ENCODE measurements at places on chromosomes 5 and 9. TPM values are rescaled to one million over a fixed set of nuclear protein-coding genes. Genes with fewer than 3 reads are reported as not detected.

Gene LCN6
- total RNA-seq: 2.1 TPM

Gene SLC1A3
- total RNA-seq: 12.8 TPM

Gene VCAN
- total RNA-seq: 15.3 TPM

Gene ZNF483
- total RNA-seq: 0.12 TPM

Gene CHSY3
- total RNA-seq: 1.7 TPM

Gene SYNPO
- total RNA-seq: 531 TPM

Gene ACOT12
- 0.53 TPM for total RNA-seq

Gene MSX2
- total RNA-seq: 0.97 TPM

Gene PCDHB5
- 1.5 TPM for total RNA-seq

Gene CDX1
- not detected for total RNA-seq

GRCh38 chr9:16342246-16343020 is 528.0 kb downstream of the BNC2 start:
- no peak for DNase-seq

DNA sequence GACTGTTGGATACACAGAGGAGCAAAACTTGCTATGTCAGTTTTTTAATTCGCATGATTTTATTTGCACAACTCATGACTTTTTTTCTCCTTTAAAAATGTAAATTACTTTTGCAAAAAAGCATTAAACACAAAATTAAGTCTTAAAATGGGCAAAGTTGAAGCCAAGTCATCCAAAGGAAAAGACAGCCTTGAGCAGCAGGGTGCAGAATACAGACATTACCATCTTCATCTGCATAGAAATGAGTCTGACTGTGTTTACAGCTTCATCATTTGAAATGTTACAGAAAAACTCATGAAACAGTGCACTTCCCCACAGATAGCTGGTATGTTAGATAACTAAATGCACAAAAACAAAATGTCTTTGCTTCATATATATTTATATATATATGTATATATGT is 101.4 kb downstream of the TSSK1B start:
- no peak for DNase-seq

DNA sequence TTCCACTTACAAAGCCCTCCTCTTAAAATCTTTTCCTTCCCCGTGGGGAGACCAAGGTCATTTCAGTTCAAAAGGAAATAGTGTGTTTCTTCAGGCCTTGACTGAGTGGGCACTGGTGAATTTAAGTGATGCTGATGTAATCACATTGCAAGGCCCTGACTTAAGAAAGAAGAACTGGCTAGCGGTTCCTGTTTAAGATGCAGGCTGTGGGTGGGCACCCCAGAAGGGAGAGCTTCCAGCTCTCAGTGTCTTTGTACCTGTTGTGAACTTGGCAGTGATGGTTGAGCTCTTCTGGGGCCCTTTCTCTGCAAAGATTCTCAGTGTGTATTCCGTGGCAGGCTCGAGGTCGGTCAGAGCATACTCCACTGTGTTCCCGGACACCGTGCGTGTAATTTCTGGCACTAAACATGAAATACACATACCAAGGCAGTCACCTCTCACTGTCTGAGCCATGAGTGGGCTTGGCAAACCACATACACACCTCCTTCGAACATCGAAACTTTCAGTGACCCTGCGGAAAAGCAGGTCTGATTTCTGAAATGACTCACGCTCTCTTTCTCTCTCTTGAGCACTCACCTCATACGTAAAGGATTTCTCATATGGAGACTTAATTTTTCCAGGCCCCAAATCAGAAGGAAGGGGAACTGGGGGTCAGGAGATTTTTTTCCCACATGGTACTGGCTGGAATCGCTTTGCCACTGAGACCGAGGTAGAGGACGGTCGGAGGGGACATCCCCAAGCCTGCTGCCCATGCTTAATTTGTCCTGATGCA is 81.9 kb downstream of the TNC start:
- no peak for DNase-seq

GRCh38 chr5:27083449-27084415 is 45.3 kb upstream of the CDH9 start:
- no peak for DNase-seq

DNA sequence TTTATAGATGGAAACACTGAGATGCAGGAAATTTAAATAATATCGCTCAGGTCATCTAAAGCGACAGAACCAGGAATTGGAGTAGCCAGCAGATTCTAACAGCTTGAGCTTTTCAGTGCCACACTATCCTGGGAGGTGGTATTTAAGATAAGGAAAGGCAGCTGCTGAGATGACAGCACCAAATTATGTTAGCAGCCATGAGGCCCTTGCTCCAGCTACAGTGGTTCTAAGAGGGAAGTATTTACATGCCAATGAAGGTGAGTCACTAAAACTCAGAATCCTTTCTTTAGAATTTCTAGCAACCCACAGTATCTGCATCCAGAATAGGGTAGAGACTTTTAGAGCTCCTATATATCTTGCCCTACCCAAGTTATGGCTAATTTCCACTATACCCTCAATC is 127.0 kb upstream of the VLDLR start:
- DNase-seq: no peak

- no peak for DNase-seq
Observed at GRCh38 chr9:801399-802071, 40.0 kb upstream of the DMRT1 start.

DNA sequence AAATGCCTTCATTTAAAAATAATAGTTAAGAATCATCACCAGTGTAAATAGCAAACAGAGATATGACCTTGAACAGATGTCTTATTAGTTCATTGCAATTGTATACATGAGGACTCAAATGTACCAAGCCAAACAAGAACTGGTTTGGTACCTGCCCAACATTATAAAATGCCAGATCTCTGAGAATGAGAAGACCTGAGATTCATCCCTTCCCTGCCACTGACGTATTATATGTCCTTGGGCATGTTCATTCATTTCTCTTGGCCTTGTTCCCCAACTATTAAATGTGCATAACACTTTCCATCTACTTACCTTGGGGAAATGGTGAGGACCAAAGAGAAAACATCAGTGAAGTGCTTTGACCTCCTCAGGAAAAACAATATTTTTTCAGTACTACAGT is 33.6 kb upstream of the ERBIN start:
- no peak for DNase-seq

DNA sequence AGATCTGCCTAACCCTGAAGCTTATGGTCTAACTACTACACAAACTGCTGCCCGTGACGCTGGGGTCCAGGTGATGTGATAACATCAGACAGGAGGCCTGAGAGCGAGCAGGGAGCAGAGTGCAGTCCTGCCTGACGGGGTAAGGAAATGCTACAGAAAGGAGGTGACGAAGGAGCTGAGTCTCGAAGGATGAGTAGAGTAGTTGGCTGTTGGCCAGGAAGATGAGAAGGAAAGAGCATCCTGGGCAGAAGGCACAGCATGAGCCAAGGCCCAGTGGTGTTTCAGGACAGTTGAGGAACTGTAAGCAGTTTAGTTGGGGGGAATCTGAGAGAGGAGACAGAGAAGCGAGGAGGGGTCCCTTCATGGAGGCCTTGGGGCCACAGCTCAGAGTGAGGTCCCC is 136.0 kb upstream of the TBC1D2 start:
- DNase-seq: no peak

DNA sequence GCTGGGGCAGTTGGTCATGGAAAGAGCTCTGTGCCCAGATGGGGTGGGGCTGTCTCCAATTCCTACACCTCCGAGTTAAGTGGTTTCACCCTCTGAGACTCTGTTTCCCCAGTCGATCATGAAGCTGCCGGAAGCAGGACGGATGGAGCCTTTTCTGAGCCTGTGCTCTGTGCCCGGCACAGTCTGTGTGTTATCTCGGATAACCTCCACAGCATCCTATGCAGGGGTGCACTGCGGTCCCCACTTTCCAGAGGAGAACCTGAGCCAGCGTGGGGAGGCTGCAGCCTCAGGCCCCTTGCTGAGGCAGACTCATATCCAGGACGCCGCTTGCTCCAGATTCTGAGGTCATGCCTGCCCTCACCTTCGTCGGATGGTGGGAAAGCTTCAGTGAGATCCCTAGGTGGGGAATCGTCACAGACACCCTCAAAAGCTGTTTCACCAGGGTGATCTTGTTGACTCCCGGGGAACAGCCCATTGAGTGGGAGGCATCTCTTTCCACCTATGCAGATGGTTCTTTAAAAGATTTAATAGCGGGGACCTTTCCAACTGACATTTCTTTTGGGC is 6.9 kb upstream of the COL5A1 start:
- DNase-seq: no peak

DNA sequence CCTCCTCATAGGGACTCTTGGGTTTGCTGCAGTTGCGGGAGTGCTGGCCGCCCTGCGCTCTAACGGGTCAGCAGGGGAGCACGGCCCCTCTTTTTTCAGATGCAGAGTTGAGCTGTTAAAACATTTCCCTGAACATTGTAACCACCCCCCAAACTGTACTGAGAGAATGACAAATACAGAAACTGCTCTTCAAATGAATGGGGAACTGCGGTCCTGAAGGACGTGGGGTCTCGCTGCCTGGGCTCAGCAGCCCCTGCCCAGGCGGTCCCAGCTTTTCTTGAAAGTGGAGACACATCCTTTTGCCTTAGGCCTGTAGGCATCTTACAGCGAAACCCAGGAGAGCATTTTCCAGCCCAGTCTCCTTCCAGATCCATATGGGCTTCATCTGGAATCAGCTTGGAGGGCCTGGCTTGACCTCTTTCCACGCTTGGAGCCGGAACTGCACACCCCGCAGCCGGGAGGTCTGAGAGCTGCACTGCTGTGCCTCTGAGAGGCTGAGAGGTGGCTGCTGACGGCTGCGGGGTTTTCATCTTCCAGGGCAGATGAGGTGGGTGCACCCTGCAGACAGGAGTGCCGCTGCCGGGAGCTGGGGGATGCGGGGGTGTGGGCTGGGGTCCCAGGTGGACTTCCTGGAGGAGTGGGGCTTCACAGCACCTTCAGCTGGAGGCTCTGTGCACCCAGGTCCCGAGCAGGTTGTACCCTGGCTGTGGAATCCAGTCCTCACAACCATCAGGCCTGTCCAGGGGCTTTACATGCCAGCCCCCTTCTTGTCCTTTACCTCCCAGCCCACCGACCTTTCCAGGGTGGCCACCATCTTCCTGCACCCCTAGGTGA is 1.2 kb upstream of the AGPAT2 start:
- DNase-seq: no peak

GRCh38 chr5:57529864-57530263 is 47.3 kb upstream of the ACTBL2 start:
- no peak for DNase-seq

DNA sequence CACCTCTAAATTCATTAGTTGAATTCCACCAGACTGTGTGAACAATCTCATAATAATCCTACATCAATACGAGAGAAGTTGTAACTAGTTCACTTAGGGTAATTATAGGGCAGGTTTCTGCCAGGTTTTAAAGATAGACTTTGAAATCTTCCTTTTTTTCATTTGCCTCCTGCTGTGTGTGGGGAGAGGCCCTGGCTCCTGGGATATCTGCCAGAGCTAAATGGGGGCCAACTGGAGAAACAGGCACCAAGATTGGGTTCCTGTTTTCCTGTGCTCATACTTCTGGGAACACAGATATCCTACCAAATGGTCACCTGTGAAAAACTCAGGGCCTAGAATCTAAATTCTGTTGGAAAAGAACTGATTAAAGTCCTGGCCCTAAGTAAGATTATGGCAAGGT is 42.3 kb downstream of the SH3RF2 start:
- no peak for DNase-seq

- no peak for DNase-seq
Observed at GRCh38 chr5:130462516-130462915, 558.3 kb downstream of the CHSY3 start.

DNA sequence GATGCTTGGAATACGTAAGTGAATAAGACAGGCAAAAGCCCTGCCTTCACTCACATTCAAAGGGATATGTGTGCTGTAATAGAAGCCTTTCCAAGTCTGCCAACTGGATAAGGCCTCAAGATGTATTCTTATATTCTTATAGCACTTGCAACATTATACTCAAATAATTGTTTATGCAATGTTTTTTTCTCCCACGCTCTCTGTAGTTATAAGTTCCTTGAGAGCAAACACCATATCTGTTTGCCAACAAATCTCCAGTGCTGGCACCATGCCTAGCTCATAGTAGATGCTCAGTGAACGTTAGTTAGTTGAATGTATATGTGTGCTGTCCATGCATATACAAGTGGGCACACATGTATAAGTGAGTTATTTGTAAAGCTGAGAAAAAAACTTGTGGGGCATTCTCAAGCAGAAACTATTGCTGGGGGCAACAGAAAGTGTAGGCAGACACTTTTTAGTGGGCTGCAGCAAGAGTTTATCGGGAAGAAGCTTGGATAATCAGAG is 125.1 kb downstream of the RPS23 start:
- DNase-seq: no peak

DNA sequence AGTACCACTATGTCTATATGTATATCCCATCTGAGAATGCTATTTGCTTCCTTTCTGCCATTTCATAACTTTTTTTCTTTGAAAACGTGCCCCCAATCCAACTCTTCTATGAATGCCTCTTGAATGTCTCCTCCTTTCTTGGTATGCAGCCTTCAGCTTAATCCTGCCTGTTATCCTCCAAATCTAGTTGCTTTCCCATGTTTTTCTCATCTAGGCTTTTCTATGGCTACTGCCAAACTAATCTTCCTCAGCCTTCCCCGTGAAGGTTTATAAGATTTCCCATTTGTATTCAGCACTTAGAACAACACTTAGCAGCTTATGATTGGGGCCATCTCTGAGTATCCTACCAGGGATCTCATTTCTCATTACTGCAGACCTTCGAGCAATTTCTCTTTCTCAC is 2.5 kb downstream of the TGFBR1 start:
- DNase-seq: no peak

DNA sequence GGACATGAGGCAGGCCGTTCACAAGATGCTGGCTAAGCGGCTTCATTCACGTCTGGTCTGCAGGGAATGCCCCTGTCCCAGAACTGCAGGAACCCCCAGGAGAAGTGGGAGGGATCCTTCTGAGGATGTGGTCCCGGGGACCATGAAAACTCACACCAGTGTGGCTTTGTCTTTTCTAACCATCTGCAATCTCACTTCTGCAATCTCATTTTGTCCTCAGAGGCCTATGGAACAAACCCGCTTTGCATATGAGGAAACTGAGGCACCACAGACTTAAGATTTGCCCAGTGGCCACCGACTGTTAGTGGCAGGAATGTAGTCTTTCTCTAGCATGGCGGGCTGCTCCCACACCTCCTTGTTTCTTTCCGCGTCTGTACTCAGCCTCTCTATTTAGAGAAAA is 6.9 kb downstream of the CXCL14 start:
- DNase-seq: no peak

DNA sequence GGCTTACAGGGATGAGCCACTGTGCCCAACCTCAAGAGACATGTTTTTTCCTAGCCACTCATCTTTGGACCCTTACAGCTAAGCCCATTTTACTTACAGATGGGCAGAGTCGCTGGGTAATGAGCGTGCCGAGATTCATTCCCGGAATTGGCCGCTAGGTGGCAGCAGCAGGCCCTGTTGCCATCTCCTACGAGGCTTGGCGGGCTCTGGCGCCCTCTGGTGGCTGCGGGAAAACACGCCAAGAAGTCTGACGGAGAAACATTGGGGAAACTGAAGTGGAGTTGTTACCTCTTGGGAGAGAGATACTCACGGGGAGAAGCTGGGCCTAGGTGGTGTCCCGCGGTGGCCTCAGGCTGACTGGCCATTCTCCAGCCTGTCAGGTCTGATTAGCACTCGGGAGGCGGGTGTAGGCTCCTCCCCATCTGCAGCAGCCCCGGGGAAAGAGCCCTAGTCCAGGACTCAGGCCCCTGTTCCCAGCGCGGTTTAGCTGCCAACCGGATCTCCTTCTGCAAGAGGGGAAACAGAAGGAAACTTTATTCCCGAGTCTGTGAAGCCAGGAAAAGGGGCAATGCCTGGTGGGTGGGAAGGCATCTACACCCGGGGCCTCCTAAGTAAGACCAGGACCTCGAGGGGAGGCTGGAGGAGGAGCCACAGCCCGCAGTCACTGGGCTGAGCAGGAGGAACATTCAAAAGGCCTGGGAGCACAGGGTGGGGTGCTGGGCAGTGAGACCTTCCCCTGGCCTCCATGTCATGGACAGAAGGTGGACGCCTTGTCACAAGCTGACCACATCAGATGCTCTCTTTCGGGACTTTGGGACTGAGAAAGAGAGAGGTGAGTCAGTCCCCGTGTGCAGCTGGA is 9.7 kb downstream of the PTGES2 start:
- DNase-seq: peak; percentile 83
